ENCODE measurements at places on chromosomes 3 and 15.

- DNase-seq = no peak
These were observed 60.6 kb downstream of the CHAC1 start for GRCh38 chr15:41013691-41014414.

- DNase-seq = no peak
These were observed 33.9 kb upstream of the STT3B start for GRCh38 chr3:31498791-31499190.

DNA sequence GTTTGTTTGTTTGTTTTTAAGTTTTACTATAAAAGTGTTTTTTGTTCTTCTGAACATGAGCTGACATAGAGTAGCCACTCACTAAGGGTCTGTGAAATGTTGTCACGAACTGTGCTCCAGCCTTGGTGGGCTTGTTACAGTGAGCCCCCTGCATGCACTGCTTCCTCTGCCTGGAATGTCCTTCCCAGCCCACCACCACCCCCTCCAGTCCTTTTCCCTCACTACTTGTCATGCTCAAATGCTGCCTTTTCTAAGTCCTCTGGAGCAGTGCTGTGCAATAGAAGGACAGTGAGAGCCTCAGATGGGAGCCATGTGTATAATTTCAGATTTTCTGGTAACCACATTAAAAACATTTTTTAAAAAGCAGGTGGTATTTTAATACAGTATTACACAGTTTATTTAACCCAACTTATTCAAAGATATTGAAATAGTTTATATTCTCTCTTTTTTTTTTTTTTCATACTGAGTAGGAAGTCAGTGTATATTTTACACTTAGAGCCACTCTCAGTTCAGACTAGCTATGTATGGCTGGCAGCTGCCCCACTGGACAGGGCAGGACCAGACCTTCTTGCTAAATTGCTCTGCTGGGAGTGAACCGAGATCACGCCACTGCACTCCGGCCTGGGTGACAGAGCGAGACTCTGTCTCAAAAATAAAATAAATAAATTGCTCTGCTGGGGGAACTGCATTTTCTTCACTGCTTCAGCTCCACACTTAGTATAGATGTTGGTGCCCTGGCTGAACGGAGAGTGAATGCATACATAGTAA is 26.9 kb downstream of the MKRN2OS start:
- no peak for DNase-seq

- no peak for DNase-seq
These were observed 166.9 kb upstream of the IL12A start for GRCh38 chr3:159821736-159822135.

DNA sequence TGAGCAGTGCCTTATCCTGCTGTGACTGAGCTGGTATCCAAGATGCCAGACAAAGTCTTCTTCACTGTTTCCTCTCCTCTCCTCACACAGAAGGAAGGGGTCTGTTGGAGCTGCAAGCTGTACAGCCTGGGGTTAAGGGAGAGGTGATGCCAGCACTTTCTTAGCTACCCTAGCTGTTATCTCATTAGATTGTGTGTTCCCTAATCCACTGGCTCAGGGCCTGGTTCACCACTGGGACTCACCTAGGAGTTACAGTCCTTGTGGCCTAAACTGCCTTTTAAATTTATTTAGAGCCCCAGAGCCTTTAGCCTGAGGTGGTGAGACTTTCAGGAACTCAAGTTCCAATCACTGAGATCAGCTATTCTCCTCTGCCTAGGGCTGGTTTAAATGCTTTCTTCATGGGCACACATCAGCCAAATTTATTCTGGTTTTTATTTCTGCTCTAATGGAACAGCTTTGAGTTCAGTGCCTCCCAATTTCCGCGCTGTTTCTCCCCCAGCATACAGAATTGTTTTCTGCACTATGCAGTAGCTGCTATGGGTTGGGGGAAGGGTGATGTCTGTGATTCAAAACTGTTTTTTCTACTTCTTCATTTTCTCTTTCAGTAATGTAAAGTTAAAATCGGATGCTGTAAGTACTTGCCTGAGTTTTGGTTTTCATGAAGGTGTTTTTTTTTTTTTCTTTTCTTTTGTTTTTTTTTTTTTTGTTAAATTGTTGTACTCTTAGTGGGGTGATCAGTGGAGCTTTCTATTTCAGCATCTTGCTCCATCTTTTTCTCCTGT is 198.8 kb downstream of the DOCK3 start:
- no peak for DNase-seq

DNA sequence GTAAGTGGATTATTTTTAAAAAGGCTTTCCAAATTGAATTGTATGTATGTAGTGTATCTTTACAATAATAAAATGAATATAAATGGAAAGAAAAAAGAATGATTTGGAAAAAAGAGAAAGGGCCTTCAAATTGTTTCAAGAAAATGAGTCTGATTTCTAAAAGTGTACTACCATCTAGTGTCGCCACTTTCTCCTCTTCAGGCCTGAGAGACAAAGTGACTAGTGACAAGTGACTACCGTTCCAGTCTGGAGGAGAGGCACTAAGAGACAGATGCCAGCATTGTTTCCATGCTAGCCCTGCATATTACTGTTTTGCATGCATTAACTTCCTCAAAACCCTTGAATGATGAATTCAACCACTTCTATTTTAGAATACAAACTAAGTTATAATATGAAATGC is 39.3 kb downstream of the P3H2 start:
- no peak for DNase-seq

GRCh38 chr15:62805502-62805901 is 237.0 kb upstream of the TPM1 start:
- DNase-seq = no peak

- no peak for DNase-seq
These were observed 223.3 kb upstream of the TPRG1 start for GRCh38 chr3:188948281-188948996.

- DNase-seq = no peak
These were observed 18.2 kb downstream of the PEX5L start for GRCh38 chr3:180018543-180018942.

DNA sequence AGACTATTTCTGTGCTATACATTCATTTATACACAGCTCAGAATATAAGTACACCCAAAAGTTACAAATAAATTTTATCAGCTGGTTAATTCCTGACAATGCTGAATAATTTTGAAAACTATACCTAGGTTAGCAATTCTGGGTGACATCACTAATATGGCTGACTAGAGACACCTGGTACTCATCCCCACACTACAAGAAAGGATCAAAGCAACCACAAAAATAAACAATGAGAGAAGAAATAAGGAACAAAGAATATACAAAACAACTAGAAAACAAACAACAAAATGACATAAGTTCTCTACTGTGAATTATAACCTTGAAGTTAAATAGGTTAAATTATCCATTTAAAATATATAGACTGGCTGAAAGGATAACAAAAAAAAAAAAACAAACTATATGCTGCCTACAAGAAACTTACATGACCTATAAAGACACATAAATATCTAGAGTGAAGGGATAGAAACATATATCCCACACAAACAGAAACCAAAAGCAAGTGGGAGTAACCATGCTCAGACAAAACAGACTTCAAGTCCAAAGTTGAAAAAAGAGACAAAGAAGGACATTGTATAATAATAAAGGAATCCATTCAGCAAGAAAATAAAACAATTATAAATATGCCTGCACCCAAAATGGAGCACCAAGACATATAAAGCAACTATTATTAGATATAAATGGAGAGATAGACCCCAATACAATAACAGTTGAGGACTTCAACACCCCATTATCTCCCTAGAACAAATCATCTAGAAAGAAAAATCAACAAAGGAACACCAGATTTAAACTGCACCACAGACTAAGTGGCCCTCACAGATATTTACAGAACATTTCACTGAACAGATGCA is 57.8 kb downstream of the IMPG2 start:
- DNase-seq = no peak

DNA sequence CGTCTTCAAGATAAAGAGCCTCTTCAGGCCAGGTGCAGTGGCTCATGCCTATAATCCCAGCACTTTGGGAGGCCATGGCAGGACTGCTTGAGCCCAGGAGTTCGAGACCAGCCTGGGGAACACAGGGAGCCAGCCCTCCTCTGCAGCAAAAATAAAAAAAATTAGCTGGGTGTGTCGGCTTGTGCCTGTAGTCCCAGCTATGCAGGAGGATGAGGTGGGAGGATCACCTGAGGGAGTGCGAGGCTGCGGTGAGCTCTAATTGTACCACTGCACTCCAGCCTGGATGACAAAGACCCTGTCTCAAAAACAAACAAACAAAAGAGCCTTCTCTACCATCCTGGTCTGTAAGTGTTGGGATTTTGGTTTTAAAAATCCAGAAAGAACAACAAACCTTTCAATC is 11.1 kb downstream of the WDR53 start:
- no peak for DNase-seq

- no peak for DNase-seq
These were observed 21.2 kb downstream of the TFDP2 start for GRCh38 chr3:142127941-142128658.

- DNase-seq = no peak
These were observed 9.3 kb upstream of the UBE2E2 start for GRCh38 chr3:23193831-23194230.

DNA sequence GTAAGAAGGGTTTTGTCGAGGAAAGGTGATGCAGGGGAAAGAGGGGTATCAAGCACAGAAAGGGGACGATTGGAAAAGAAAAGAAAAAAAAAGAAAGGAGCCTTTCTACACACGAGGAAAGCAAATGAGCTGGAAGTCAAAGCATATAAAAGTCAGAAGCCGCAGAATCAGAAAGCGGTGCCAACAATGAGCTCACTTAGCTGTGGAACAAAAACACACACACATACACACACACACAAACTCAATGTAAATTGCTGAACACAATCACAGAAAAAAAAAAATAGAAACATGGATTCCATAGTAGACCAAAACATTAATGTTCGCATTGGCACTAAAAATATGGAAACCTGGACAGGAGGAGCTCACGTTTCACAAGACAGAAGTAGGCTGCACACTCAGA is 63.4 kb upstream of the FEZF2 start:
- no peak for DNase-seq

GRCh38 chr3:129740090-129740489 is 133.6 kb upstream of the PLXND1 start:
- no peak for DNase-seq

DNA sequence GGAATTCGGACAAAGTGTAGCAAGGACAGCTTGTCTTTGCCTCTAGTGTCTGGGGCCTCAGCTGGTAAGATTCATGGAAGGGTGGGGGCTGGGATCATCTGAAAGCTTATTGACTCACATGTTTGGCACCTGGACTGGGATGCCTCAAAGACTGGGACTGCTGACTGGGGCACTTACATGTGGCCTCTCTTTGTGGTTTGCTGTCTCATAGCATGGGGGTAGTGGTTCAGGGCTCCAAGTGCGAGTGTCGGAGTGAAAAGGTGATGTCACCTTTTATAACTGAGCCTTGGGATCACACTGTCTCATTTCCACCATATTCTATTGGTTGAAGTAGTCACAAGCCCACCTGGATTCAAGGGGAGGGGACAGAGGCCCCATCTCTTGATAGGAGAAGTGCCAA is 6.8 kb downstream of the MFSD1 start:
- DNase-seq = no peak

Measured in D721Med (cell line).